ENCODE measurements at places on chromosomes 7 and 10.

DNA sequence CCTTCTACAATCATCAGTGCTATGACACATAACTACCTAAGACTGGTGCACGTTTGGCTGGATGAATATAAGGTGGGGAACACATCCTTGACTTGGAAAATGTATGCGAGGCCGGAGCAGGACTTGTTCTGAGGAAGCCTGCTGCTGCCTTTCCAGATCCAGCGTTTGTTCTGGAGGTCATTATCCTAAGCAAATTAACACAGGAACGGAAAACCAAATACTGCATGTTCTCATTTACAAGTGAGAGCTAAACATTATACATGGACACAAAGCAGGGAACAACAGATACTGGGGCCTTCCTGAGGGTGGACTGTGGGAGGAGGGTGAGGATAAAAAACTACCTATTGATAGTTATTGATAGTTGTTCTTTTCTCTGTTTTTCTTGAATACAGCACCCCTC lies 10.8 kb upstream of the GALNT11 start:
- DNase-seq = no peak

GRCh38 chr10:117360994-117361667 lies 14.1 kb downstream of the PDZD8 start:
- no peak for DNase-seq

DNA sequence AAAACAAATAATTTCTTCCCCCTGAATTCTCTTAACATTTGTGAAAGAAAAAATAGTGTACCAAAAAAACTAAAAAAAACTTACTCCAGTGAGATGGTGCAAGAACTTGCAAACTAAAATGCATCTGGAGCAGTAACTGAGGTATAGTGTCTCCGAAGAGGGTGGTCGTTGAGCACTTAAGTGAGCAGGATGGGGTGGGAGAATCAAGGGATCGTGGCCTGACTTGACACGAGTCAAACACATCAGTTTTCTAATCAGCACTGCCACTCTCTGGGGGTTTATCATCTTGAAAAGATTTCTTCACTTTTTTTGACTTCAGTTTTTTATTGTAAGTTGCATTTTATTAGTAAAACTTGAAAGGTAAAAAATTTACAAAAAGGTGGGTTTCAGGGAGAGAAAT lies 2.5 kb downstream of the ZNF273 start:
- DNase-seq = no peak

- no peak for DNase-seq
These were observed 28.7 kb upstream of the STRIP2 start for GRCh38 chr7:129405527-129405926.

- no peak for DNase-seq
These were observed 264.4 kb downstream of the NEBL start for GRCh38 chr10:20632696-20633095.

GRCh38 chr10:122126763-122127659 lies 138.0 kb downstream of the TACC2 start:
- no peak for DNase-seq

- no peak for DNase-seq
These were observed 54.4 kb downstream of the ARMH3 start for GRCh38 chr10:102001435-102002068.

- no peak for DNase-seq
These were observed 9.9 kb downstream of the ST7 start for GRCh38 chr7:116963234-116963633.
